ENCODE measurements at places on chromosomes 2 and 18. TPM values are rescaled to one million over a fixed set of nuclear protein-coding genes. Genes with fewer than 3 reads are reported as not detected.

Gene PAX8
- total RNA-seq = 1.8 TPM

- DNase-seq = no peak
Observed at GRCh38 chr2:240234503-240234951, 94.1 kb upstream of the OTOS start.

Gene DYNAP
- not detected for total RNA-seq

Gene CAVIN2
- 16.5 TPM for total RNA-seq

DNA sequence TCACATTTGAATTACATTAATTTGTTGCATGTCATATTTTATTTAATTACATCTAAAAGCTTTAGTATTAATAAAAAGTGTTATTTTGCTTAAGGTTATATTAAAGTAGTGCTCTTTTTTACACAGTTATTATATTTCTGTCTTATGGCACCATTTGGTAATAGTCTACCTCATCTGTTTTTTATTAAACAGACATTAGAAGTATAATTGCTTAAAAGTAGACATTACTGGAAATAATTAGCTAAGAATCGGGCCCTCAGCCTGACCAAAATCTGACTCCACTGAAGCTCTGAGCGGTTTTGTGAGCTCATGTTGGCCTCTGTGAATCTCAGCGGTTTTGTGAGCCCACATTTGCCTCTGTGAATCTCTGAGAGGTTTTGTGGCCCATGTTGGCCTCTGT is 102.5 kb upstream of the SNTG2 start:
- DNase-seq = no peak

Gene PROM2
- 0.47 TPM for total RNA-seq

Gene CD207
- total RNA-seq = not detected

Gene TMEM247
- not detected for total RNA-seq

DNA sequence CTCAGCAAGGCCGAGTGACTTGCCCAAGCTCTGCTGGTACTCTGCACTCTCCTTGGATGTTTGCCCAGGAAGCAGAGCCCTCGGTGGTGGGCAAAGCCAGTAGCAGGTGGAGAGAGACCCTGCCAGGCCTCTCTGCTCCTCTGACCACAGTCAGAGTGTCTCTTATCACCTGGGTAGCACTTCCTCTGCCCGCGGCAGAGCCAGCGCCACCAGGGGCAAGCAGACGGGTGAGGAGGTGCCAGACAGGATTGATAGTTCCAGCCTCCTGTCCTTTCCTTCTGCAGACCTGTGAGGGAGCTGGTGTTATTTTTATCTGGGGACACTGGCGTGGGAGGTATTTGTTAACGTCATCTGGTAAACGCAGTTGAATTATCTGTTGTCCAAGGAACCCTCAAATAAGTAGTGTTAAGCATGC is 152.9 kb downstream of the SMAD7 start:
- DNase-seq = no peak

GRCh38 chr2:112173646-112174319 is 35.6 kb downstream of the FBLN7 start:
- DNase-seq = no peak

DNA sequence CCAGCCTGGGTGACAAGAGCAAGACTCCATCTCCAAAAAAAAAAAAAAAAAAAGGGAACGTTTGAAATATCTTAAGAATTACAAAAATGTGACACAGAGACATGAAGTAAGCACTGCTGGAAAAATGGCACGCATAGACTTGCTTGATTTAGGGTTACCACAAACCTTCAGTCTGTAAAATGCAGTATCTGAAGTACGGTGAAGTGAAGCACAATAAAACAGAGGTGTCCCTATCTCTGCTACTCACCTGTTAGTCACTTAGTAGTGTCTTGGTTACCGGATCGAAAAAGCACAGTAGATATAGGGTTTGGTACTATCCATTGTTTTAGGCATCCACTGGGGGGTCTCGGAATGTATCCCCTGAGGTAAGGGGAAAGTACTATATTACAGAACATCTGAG is 11.6 kb upstream of the GREB1L start:
- DNase-seq = no peak

GRCh38 chr2:98295275-98295674 is 51.0 kb upstream of the CNGA3 start:
- DNase-seq = no peak

Gene PAIP2B
- total RNA-seq = 2.9 TPM

Gene RNF103
- total RNA-seq = 79.3 TPM

GRCh38 chr18:12777500-12777944 is 74.7 kb downstream of the PSMG2 start:
- no peak for DNase-seq

DNA sequence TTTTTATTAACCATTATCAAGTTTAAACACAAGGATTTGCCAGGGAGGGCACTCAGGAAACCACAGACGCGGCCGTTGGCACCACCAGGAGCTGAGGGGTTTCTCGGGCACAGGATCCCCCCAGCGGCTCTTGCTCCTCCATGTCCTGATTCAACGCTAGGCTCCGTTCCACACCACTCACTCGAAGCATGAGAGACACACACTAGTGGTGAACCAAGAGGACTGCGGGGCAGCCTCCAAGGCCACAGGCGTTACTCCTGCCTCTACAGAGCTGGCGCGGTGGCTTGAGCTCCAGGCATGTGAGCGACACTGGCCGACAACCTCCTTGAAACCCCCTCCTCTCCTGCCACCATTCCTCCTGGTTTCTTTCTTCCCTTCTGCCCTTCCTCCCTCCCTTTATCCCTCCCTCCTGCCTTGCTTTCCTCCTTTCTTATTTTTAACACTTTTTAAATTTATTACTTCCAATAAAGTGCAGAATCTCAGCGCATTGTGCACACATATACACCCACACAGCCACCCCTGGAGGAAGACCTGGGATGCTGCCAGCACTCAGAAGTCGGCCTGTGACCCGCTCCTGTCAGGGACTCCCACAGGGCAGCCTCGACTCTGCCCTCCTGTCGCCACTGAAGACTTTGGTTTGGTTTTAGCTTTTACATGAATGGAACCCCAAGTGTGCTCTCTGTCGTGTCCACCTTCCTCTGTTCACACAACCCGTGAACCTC is 21.7 kb downstream of the COX7A2L start:
- DNase-seq = no peak

- DNase-seq = peak; percentile 8
Observed at GRCh38 chr18:76528477-76529432, 33.7 kb upstream of the ZNF516 start.

DNA sequence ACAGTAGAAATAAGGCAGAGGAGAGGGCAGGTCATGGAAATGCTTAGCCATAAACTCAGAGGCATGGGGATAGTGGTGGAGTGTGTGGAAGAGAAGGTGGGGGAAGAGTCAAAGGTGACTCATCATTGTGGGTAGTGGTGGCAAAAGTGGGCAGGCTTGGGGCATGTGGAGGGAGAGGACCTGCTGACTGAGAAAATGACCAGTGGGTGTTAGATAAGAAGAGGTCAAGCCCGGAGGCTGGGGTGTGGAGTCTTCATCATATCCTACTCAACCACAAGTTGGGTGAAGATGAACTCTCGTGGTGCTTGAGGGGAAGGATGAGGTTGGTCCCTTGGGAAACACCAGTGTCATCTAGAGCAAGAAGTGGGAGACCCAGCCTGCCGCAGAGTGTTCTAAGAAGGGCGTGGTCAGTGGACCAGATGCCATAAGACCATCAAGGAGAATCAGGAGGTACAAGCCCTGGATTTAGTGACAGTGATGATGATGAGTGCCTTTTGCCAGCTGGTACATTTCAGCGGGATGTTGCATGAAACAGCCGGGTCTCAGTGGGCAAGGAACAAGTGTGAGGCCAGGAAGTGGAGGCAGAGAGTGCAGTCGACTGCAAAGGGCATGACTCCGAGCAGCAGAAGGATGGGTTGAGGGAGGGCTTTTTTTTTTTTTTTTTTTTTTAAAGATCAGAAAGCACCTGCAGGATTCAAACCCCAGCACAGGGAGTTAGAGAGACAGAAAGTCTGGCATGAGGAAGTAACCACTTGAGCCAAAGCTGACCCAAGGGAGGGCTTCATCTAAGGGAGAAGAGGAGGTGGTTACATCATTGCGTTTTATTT is 122.6 kb upstream of the SPRED2 start:
- no peak for DNase-seq

GRCh38 chr2:150485871-150486538 is 1.5 kb downstream of the RND3 start:
- no peak for DNase-seq

DNA sequence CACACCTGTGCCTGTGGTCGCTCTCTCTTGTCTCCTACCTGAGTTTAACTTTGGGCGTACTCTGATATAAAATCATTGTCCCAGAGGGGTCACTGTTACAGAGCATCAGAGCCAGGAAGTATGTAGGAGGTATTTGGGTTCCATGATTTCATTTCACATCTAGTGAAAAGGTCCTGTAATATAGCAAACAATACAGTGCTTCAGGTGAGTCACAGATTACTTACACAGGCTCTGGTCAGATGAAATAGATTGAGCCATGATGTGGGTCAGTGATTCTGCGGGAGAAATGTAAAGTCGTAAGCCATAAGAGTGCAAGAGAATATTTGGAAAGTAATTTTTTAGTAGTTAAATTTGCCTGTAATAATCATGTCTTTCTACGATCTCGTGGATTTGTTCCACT is 70.2 kb downstream of the SOCS6 start:
- DNase-seq = no peak

Gene EPHA4
- total RNA-seq = 23.5 TPM

- DNase-seq = no peak
Observed at GRCh38 chr18:23238651-23239349, 103.5 kb downstream of the CABLES1 start.

DNA sequence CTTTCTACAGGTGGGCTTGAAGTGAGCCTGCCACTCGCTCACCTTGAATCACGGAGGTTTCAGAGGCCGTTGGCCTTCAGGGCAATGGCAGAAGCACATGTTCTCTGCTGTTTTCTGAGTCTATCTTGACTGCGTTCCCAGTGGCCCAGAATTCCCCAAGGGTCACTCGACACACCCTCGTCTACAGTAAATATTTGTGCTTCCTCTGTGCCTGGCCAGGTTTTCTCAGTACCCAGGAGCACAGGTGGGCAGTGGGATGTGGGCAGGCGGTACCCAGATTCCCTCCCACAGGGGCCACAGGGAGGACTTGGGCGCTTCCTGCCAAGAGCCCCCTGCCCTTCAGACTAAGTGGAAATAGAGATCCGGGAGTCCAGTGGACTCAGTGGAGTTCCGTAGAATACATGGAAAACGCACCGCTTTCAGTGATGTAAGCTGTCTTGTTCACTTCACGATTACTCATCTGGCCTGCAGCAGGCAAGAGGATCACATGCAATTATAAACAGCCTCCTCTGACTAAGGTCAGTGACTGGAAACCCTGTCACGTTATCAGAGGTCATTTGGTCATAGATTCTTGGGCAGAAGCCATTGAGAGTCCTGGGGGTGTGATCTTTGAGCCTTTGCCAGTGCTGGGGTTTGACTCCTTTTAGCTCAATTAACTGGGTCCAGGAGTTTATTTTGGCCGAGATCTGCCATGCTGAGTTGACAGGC is 179.8 kb downstream of the NEDD4L start:
- no peak for DNase-seq

Gene SCYGR7
- total RNA-seq = not detected

Gene LIMS3
- not detected for total RNA-seq

DNA sequence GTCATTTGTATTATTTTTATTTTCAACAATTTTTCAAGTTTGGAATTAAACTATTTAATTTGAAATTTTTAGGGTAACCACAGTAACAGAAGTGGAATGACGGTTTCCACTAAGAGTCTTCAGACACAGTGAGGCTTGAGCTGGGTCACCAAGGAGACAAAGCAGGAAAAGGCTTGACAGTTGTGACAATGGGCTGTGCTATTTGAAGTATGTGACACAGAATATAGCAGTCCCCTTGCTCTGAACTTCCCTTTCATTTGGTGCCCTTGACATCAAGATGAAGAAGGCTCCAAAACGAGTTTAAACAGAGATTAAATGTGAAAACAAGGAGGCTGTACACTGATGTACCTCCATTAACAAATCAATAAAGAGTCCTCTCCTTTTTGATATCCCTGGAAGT is 265.4 kb upstream of the DLGAP1 start:
- no peak for DNase-seq

GRCh38 chr18:80109676-80110078 is 615 bp downstream of the ADNP2 start:
- DNase-seq = peak; percentile 18

Gene KHK
- total RNA-seq = 5.3 TPM

Gene LCLAT1
- 17.6 TPM for total RNA-seq

Data from CD4-positive, CD25-positive, alpha-beta regulatory T cell (primary cell).